G401 (cell line): ENCODE measurements at places on chromosomes 4 and X.

- no peak for DNase-seq
Observed at GRCh38 chrX:3393178-3393577, 46.7 kb upstream of the MXRA5 start.

DNA sequence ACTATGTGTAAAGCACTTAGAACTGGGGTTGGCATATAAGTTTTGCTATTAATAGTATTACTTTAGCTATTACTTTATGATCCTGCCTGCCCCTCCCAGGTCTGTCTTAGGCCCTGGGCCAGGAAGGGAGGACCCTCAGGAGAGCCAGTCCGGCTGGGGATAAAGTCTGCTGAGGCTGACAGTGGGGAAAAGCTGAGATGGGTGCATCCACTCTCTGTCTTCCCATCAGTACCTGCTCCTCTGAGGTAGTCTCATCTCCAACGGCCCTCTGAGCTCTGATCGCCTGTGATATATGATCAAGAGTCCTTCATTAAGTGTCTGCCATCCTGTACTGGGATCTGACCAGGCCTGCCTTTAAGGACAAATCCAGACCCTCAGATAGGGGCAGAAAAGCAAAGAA, 156.5 kb upstream of the PJA1 start:
- no peak for DNase-seq

DNA sequence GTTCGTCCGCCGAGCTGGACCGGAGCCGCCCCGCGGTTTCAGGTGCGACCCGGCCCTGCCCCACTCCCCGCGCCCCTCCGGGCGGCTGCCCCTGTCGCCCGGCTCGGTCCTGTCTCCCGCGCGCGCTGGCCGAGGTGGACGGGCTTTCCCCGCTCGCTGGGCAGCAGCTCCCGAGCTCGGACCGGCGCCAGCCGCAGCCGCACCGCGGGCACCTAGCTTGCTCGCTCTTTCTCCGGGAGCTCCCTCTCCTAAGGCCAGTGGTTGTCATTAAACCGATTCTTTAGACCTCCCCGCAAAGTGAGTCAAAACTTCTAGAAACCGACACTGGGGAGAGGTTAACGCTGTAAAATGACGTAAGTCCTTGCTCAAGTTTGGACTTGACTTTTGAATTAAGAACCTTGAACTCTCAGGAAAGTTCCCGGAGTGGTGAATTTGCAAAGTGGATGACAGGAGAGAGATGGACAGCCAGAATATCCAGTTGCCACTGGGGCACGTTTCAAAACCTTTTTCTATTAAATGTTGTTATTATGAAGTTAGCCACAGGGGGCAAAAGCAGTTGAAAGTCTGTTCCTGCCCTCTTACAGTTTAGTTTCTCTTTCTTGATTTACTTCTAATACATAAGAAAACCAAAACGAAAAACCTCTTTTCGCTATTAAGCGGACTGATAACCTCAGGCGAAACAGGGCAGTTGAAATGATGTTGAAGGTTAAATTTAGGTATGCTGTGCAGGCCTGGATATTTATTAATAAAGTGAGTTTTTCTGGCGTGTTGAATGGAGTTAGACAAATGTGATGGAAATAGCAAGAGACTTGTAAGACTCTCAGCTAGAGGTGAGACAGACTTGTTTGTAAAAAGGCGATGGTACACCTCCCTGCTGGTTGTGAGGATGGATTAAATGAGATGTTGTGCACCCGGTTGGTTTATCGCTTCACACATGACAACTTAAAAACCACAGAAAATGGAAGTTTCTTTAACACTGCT, 847 bp downstream of the PI4K2B start:
- DNase-seq, result peak; percentile 58

GRCh38 chrX:92230628-92231027, 451.5 kb downstream of the PCDH11X start:
- no peak for DNase-seq

- DNase-seq, result no peak
Observed at GRCh38 chr4:18690291-18690955, 668.9 kb upstream of the LCORL start.

DNA sequence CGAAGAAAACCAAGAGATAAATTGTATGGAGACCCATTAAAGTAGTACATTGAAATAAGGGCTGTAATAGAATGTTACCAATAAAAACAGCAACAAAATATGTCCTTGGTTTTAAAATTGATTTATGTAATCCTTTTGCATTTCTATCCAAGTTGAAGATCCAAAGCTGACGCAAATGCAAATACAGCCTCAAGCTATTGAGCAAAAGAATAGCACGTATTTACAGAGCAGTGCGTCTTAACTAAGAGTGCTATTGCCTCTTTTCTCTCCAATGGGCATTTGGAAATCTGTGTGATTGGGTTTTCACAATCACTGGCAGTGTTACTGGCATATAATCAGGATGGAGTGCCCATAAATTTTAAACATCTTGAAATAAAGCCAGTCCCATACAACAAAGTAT, 417.4 kb downstream of the TLL1 start:
- DNase-seq, result no peak

DNA sequence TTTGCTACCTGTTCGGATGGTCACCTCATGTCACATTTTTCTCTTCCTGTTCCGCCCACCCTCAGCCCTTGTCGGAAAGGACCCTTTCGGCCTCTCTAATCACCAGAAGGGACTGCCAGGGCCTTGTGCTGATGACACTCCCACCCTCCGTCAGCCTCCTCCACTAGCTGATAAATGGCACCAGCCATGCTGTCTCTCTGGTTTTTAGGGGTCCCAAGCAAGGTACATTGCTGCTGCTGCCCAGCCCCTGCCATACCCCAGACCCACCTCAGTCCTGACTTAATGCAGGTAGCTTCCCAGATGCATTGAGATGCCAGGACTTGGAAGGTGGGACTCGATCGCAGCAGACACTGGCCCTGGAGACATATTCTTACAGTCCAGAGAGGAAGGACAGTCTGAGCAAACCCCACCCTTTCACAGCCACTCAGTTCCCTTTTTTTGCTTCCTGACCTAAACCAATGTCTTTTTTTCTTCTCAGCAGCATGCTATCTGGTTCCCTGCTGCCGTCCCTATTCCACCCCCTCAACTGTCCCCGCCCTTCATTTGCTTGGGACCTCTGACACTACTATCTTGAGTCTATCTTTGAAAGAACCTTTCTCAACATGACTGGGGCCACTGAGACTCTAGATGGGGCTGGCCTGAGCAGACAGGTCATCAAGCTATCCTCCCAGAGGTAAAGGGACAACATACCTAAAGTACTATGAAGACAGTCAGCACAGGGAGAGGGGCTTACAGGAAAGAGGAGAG, at the start of gene BTK:
BTK (minus strand) TSS at position 397 of the 747 bp plus-strand sequence. CDS start 10,907 bp downstream, outside the sequence.
- no peak for DNase-seq

- no peak for DNase-seq
Observed at GRCh38 chr4:150974252-150974640, 40.8 kb downstream of the LRBA start.
